ENCODE measurements at places on chromosomes 6 and 20.
A peak's percentile ranks its signal among the peaks of the same experiment; 100 is the strongest.

DNA sequence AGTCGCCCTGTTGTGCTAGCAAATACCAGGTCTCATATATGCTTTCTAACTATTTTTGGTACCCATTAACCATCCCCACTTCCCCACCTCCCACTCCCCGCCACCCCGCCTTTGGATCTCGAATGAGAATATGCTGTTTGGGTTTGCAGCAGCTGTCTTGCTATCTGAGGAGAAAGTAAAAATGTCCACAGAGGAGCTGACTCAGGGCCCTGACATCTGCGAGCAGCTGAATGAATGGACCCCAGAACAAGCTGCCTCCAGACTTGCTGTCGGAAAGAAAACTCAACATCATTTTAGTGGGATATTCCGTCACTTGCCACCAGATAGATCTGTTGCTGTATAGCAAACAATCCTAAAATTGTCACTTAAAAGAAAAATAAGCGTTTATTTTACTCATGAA, 103.7 kb downstream of the LINC00237 start:
- no peaks in the 10 kb centered on the region for H3K4me1 ChIP-seq
- H3K36me3 ChIP-seq, result no peaks in the 10 kb centered on the region
- no peak overlapping the region for H3K27ac ChIP-seq
- H3K27me3 ChIP-seq, result no peaks in the 10 kb centered on the region

- H3K27ac ChIP-seq, result no peak overlapping the region
- H3K4me1 ChIP-seq, result peaks cover 9% of the 10 kb centered on the region
- H3K27me3 ChIP-seq, result no peaks in the 10 kb centered on the region
- no peak overlapping the region for H3K4me3 ChIP-seq
- DNase-seq, result no peak
- no peaks in the 10 kb centered on the region for H3K36me3 ChIP-seq
Observed at GRCh38 chr6:11754625-11755271, 23.9 kb downstream of the ADTRP start.

GRCh38 chr20:47327711-47328110, 28.8 kb downstream of the ZMYND8 start:
- H3K27ac ChIP-seq, result no peak overlapping the region
- H3K4me3 ChIP-seq, result no peak overlapping the region
- no peak for DNase-seq
- no peaks in the 10 kb centered on the region for H3K36me3 ChIP-seq
- peaks cover 4% of the 10 kb centered on the region for H3K4me1 ChIP-seq

DNA sequence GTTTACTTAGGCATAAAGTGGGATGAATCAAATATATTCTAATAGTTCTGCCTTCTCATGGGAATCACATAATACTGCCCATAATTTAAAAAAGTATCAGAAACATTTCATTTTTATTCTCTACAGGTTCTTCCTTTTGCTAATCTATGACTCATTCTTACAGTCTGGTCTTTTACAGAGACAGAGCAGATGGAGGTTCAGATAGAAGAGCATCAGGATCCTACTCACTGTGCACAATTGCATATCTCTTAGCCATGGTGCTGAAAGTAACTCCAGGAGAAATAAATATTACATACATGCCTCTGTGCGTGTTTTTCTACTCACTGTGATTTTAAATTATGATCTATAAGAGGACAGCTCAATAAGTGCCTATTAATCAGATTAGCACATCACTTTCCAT, 16.3 kb upstream of the OR2B6 start:
- no peak overlapping the region for H3K27ac ChIP-seq
- peaks cover 45% of the 10 kb centered on the region for H3K27me3 ChIP-seq

DNA sequence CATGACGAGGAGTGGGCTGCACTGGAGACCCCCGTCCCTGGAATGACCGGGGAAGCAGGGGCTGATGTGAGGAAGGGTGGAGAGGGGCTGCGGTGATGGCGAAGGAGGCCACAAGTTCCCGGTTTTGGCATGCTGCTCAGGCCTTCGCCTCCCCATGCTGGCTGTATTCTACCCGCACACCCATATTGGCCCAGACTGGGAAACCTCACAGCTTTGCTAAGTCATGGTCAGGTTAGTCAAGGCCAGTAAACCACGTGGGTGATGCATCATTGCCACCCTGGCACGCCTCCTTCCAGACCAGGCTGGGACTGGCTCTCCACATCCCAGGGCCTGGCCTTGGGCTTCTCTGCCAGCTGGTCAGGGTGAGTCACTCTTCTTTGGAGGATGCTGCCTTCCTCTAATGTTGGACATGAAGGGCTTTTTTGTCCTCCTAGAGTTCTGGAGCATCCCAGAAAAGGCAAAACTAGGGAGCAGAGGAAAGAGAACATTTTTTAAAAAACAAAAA, 53.8 kb downstream of the PCNA start:
- no peak overlapping the region for H3K27ac ChIP-seq
- no peak overlapping the region for H3K4me3 ChIP-seq
- no peaks in the 10 kb centered on the region for H3K27me3 ChIP-seq

- peaks cover 43% of the 10 kb centered on the region for H3K4me1 ChIP-seq
- peak; percentile 41 for DNase-seq
- H3K36me3 ChIP-seq, result no peaks in the 10 kb centered on the region
- H3K4me3 ChIP-seq, result peak overlapping the region; percentile 33
- peak overlapping the region; percentile 94 for H3K27ac ChIP-seq
Observed at GRCh38 chr6:43089874-43090558, 13.9 kb downstream of the PTK7 start.

DNA sequence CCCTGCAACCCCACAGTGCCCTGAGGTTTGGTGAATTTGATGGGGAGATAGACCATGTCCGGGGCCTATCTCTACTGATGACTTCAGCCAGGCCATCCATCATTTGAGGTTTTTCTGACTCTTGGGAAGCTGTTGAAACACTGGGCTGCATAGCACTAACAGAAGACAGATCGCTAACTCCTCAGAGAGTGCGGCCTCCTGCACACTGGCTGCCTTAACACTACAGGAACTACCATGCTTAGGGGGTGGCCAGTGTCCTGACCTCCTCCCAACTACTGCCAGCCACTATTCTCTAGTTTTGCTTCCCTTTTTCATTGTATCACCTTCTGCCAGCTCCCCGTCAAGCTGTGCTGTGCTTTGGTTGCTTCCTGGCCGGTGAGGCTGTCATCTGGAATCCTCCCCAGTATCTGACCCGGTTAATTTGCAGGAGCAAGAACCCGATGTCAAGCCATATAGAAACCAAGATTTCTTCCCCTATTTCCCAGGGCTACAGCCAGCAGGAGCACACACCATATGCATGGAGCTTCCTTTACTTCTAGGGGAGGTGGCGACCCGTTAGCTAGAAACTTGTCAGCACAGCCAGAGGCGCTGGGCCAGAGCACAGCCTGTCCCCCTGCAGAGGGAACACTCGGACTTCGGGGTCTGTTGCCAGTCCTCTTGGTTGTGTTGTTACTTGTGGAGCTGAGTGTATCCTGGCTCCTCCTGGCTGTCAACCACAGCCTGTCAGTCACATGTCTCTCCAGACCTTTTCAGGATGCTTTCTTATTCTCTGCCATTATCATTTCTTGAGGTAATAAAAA, 57.3 kb upstream of the TRAF3IP2 start:
- no peaks in the 10 kb centered on the region for H3K36me3 ChIP-seq
- H3K4me3 ChIP-seq, result no peak overlapping the region
- H3K27me3 ChIP-seq, result no peaks in the 10 kb centered on the region
- DNase-seq, result peak; percentile 33
- H3K27ac ChIP-seq, result no peak overlapping the region
- peaks cover 41% of the 10 kb centered on the region for H3K4me1 ChIP-seq
